ENCODE measurements at places on chromosomes 6 and 20. TPM values are rescaled to one million over a fixed set of nuclear protein-coding genes. Genes with fewer than 3 reads are reported as not detected.
A peak's percentile ranks its signal among the peaks of the same experiment; 100 is the strongest.

- peak; percentile 45 for DNase-seq
Measured at GRCh38 chr6:63805808-63806572, 170.4 kb downstream of the PHF3 start.

The CD93 gene
- 57.0 TPM for total RNA-seq

The LIME1 gene
- 16.7 TPM for total RNA-seq

The MUCL3 gene
- total RNA-seq = not detected

The RIPPLY2 gene
- 0.21 TPM for total RNA-seq

The AVP gene
- not detected for total RNA-seq

GRCh38 chr6:6395581-6396197 lies 75.2 kb upstream of the F13A1 start:
- no peak for DNase-seq

The RHAG gene
- 0.59 TPM for total RNA-seq

- no peak for DNase-seq
Measured at GRCh38 chr20:41074441-41074840, 45.8 kb downstream of the TOP1 start.

The ABHD16B gene
- not detected for total RNA-seq

All from tibial nerve (tissue), 4 donors.